ENCODE measurements at places on chromosomes 16 and 17.

DNA sequence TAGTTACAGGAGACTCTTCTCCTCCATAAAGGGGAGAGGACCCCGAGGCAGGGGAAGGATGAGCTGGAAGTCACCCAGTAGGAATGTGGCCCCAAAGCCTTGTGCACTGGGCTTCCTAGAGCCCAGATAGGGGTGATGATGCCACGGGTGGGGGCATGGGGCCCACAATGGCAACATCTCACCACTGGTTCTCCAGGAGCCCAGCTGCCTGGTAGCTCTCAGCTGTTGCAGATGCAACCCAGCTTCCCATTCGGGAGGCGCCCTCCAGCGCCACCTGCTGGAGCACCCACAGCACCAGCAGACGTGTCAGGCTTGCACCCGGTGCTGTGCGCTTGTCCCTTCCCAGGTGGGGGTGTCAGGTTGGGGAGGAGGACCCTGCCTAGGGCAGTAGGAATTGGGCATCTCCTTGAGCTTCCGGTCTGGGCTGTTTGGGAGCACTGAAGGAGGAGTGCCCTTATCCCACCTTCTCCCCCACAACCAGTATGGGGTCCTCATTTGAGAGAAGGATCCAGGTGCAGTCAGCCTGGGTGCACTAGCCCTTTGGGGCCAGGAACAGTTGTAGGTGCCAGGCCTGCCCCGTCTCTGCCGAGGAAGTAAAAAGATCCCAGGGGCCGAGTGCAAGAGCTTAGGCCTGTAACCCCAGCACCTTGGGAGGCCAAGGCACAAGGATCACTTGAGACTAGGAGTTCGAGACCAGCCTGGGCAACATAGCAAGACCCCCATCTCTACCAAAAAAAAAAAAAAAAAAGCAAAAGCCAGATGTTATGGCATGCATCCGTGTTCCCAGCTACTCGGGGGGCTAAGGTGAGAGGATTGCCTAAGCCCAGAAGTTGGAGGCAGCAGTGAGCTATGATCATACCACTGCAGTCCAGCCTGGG lies 14.4 kb downstream of the CDIPT start:
- peak; percentile 14 for DNase-seq

DNA sequence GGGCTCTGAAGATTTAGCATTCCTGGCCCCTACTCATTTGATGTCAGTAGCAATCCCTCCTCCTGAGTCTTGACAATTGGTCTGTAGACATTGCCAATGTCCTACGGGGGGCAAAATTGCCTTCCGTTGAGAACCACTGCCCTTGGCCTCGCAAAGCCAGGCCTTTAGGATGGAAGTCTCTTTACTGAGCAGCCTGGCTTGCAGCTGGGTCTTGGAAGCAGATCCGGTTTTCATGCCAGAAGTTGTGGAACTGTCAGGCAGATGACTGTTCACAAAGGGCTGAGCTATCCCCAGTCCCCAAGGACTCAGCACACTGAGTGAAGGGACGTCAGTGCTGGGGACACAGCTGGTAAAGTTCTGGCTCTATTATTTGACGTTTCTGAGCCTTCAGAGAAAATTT lies 83.2 kb downstream of the WSCD1 start:
- no peak for DNase-seq

GRCh38 chr17:45394913-45395568 lies 37.6 kb downstream of the ARHGAP27 start:
- DNase-seq = no peak

DNA sequence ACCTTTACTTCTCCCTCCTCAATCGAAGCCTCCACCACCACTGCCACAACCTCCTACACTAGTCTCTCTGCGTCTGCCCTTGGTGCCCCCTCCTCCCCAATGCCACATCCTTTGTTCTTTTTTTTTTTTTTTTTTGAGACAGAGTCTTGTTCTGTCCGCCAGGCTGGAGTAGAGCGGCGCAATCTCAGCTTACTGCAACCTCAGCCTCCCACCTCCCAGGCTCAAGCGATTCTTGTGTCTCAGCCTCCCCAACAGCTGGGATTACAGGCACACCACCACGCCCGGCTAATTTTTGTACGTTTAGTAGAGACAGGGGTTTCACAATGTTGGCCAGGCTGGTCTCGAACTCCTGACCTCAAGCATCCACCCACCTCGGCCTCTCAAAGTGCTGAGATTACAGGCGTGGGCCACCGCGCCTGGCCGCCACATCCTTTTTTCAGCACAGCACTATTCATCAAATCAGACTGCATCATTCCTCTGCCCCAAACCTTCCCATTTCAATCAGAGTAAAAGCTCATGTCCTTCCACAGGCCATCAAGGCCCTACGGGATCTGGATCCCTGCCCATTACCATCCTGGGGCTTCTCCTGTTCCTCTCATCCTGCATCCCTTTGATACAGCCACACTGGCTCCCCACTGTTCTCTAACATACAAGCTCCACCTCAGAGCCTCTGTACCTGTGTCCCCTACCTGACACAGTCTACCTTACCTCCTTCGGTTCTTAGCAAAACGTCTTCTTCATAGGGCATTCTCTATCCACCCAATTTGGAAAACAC lies 2.0 kb downstream of the KLHL11 start:
- no peak for DNase-seq

- no peak for DNase-seq
These were observed 90.9 kb upstream of the EEF2KMT start for GRCh38 chr16:5188318-5188988.

DNA sequence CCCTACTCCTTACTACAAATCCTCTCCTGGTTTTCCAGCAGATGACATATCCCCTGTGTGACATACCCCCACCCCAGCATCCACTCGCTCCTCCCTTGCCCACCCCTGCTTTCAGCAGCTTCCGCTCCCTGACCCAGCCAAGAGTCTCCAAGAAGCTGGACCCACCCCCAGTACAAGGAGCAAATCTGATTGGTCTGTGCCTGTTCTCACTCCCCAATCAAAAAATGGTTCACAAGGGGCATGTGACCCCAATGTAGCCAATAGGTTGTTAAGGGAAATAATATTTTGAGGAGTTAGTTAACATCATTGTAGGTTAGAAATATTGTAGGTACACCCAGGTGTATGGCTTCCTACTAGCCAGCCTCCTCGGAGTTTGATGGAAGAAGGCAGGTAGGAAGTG lies 70.1 kb downstream of the GP2 start:
- DNase-seq = no peak

DNA sequence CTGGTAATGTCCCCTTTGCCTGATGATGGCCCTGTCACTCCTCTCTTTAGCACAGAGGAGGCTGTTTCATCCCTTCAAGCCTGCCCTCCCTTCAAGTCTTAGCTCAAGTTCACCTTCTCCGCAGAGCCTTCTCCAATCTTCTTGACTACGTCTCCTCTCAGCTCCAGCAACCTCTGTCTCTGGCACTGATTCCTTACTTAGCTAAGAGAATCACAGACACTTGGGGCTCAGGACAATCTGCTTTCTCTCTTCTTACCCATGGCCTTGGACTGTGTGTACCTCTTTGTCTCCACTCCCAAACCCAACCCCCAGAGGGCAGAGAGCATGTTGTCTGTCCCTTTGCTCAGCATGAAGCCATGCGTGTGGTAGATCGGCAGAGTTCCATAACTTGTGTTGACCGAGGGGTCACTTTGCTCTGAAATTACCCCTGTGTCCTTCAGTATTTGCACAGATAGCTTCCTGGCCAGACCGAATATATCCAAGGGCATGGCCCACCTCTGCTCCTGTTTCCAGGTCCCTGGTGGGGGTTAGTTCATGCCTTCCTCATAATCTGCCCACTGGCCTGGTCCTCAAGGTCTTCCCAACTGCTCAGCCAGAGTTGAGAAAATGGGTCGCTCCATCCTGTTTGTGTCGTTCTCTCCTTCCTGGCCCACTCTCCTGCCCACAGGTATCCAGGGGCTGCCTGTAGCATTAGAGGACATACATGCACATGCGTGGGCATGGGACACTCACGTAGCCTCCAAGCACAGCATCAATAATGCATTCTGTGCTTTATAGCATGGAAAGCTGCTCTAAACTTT lies 41.6 kb downstream of the MAPT start:
- DNase-seq = no peak

DNA sequence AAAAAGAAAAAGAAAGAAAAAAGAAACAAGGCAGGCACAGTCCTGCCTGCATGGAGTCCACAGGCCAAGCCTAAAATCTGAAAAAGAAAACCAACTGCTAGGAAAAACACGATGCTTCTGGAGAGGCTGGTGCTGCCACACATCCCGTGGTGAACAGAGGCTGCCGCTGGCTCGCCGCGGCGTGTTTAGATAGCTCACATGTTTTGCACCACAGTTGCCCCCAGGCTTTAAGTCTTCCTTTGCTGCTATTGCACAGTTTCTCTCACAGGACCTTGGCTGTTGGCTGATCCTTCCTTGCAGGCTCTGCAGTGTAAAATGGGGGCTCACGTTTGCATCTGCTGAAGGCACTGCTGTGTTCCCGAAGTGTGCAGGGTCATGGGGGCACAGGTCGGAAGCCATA lies 8.6 kb downstream of the SLC6A4 start:
- DNase-seq = no peak

All from GF-D8 (cell line).